Upper lobe of right lung (tissue), 1 donor: ENCODE measurements at places on chromosomes 11 and 22.

GRCh38 chr22:37898441-37899181 is 7.5 kb upstream of the MICALL1 start:
- peak; percentile 81 for DNase-seq

DNA sequence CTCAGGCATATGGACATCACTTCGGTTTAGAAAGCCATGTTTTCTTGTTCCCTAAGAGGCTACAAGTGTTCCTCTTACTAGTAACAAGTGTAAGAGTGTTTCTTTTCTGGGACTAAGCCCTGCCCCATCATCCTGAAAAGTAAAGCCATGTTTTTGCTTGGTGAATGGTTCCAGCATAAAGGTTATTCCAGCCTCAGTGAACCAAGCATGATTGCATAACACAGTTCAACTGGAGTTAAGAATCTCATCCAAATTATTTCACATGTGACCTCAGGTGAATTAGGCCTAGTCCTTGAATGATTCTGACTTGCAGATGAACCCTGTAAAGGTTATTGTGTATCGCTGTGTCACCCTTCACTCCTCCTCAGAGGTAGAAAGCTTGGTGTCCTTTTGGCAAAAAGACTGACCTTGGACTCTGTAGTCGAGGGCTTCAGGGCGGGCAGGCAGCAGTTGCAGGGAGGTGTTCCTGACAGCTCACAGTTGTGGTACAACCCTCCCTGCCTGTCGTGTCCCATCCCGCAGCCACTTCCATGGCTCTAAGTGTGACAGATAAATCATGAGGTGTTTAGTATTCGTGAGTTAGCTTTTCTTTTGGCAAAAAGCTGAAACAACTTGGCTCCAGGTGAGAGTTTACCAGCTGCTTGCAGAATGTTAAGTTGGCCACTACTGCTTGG is 321.8 kb downstream of the CADM1 start:
- no peak for DNase-seq

- no peak for DNase-seq
Observed at GRCh38 chr22:37060801-37061610, 9.5 kb downstream of the KCTD17 start.

DNA sequence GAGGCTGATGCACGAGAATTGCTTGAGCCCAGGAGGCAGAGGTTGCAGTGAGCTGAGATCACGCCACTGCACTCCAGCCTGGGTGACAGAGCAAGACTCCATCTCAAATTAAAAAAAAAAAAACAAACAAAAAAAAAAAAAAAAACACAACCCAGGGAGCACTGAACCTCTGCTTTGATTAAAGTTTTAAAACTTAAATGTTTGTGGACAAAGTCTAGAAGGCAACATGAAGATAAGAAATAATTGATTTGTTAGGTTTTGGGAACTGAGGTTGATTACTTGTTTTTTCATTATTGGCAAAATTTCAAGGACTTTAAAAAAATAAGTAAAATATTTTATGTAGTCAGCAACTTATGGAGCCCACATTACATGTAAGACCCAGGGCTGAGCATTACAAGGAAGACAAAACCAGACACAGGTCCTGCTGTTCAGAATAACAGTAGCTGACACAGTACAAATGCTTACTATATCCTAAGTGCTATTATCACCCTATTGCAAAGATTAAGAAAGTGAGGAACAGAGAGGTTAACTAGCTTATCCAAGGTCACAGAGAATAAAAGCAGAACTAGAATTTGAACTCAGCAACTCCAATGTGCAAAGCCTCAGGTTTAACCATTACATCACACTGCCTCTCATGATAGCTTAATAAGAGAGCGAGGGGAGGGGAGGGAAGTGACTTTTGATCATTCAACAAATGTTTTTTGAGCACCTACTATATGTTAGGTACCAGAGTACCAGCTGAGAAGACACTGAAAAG is 2.3 kb upstream of the CRY2 start:
- no peak for DNase-seq

DNA sequence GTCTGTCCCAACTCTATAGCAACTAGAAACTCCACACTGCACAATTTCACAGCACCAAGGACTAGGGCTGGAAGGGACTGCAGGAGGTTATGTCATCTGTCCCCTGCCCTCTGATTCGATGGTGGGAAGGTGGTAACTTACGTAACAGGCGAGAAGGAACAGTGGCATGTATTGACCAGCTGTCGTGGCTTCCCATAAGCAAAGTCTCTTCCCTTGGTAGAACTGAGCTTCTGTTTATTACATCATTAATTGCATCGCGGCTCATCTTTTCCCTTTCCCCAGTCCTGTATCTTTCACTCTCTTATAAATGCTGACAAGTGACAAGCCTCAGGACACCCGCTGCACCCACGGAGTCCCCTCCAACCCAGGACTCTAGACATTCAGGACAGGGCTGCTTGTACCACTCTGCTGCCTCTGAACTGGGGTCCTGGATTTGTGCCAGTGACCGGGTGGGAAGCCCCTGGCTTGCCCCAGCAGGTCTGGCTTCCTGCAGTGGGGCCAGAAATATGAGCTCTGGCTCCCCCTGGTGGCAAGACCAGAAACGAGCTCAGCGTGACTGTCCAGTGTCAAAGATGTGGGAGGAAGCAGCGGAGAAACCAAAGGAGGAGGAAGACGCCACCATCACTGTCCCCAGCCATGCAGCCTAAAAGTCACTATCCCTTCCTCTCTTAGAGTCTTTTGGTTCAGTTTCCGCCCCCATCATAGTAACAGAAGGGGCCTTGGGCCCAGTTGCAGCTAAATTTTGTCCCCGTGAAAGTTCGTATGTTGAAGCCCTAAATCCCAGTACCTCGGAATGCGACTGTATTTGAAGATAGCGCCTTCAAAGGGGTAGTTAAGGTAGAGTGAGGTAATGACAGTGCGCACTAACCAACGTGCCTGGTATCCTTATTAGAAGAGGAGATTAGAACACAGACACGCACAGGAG is 84.5 kb downstream of the ISX start:
- peak; percentile 73 for DNase-seq

DNA sequence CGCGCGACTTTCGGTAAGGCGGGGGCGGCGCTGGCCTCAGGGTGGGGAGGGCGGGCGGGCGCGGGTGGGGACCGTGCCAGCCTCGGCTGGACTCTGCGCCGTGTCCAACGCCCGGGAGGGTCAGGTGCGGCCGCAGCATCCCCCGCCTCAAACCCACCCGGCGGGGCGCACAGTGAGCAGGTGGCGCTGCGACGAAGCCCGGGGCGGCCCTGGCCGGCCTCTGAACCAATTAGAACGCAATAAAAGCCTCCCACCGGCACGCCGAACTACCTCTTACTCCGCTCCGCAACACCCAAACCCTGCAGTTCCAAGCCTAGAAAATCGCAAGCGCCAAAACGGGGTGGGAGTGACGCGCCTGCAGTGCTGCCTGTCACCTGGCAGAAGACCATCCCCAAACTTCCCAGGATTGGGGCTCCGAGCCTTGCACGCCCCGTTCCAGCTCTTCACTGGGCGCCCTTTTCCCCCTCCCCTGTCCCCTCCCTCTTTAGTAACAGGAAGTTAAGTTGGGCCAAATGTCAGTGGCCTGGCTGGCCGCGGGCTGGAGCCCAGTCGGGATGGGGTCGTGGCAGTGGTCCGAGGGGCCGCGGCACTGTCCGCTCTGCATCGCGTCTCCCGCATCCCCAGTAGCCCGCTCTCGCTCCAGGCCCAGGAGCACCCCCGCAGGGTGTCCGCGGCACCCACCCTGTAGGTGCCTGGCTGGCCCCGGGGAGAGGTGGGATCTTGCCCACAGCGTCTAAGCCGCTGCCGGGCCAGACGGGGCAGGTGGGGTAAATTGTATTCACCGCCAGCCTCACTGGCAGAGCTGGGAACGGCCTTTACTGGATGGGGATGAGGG is 541 bp downstream of the MICAL2 start:
- peak; percentile 81 for DNase-seq

GRCh38 chr22:45112136-45112879 is 51.4 kb upstream of the NUP50 start:
- DNase-seq: peak; percentile 32

GRCh38 chr22:20244691-20245576 is 23.2 kb downstream of the RTN4R start:
- DNase-seq: no peak

DNA sequence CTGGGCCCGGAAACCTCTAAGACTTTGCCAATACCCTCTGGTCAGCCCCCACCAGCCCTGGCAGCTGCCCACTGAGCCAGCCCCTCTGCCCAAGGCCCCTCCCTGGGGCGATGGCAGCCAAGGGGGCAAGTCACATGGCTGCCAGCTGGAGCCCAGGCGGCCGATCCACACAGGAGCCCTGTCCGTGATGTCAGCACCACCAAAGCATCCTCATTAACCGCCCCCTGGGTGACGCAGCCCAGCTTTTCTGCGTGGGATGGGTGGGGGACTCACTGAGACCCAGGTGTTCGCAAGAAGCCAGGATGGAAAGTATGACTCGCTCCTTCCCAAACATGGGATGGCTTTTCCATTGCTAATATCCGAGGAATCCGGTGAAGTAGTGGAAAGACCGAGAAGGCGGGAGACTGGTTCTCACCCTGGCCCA is 46.6 kb upstream of the WNT7B start:
- DNase-seq: peak; percentile 46

GRCh38 chr22:26957897-26958296 is 300.5 kb downstream of the MIAT start:
- DNase-seq: no peak

DNA sequence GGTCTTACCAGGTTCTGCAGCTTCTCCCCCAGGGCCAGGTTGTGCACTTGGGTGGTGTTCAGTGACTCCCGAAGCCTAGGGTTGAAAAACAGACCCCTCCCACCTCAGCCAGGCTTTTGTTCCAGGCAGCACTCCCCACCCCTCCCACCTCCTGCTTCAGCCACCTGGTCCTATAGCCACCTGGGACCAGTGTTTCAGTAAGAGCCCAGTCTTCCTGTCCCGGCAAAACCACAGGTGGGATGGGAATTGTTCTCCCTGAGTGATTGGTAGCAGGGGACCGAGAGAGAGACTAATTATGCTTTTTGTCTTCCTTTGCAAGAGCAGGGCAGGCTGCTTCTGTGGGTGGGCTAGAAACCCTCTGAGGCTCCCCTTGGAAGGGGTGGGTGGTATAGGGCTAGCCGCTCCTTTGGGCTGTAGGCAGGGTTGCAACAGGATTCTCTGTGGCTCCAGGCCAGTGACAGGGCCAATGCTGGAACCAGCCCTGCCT is 8.5 kb upstream of the NAALADL1 start:
- no peak for DNase-seq

- no peak for DNase-seq
Observed at GRCh38 chr22:39600491-39601179, 30.1 kb downstream of the CACNA1I start.

DNA sequence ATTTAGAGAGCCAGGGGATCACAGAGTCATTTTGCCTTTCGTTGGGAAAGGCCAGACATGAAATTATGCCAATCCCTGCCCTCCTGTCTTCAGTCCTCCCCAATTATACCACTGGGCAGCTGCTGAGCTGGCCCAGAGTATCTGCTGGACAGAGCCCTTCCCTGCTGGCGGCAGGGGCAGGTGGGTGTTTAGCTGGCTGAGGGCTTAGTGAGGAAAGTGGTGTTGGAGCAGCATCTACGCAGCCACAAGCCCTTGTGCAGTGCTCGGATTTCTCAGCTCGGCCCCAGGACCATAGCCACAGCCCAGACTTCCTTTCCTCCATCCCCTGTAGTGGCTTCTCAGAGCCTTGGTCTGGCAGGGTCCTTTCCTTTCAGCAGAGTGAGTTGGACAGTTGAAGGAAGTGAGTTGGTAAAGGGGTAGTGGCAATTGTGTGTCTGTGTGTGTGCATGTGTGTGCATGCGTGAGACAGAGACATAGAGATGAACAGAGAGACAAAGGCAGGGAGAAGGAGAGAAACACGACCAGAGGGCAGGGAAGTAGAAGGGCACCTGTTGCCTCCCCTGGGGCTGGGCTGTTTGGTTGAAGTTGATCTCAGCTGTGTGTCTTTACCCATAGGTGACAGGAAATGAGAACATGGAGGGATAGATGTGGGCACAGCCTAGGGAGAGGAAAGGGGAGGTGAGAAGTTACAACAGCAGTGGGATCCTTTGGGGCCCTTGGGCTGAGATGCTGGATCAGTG is 66.2 kb downstream of the GRIK4 start:
- DNase-seq: no peak

DNA sequence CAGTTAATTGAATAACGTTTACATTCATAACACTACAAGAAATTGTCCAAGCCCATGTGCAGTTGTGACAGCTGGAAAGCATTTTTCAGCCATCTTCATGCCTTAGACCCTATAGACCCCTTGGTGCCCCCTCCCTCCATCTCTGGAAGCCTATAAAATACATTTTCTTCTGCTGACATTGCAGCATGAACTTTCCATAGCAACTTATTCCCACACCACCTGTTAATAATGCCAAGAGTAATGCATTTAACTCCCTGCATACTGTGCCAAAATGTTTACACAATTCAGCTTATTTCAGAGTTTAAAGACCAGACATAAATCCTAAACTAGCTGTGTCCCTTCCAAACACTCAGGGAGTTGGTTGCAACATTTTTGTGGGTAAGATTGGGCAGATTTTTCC is 143.0 kb upstream of the ARHGAP20 start:
- no peak for DNase-seq

GRCh38 chr11:64867748-64868462 is 10.5 kb downstream of the EHD1 start:
- no peak for DNase-seq

DNA sequence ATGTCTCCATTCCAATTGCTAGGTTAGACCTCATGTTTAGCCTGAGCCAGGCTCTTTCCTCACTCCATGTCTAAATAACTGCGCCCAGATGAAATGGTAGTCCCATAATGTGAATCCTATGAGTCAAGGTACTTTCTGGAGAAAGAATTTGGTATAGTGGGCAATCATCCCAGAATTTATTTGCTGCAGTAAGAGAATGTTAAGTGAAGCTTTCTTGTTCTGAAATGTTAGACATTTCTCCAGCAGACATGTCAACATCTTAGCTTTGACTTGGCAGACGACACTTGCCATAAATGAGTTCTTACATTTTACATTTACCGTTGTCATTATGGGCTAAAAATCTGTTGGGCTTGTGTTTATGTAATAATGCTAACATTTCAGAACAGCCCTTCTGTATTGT is 165.2 kb downstream of the PGR start:
- no peak for DNase-seq

DNA sequence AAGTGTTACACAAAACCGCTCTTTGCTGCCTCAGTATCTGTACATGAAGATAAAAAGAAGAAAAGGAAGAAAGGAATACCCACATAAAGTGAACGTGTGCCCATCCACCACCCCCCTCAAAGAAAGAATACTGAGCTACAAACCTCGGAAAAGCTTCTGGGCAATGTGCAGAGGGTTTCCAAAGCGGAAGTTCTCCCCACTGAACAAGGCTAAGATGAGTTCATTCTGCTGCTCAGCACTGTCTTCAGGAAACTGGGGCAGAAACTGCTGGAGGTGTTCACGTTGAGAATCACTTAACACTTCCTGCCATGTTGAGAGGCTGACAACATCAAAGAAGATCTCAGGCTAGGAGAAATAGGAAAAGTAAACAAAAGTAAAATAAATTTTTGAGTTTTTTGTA is 6.9 kb downstream of the NFRKB start:
- no peak for DNase-seq

- DNase-seq: no peak
Observed at GRCh38 chr11:60809691-60810090, 24.6 kb downstream of the MS4A10 start.

GRCh38 chr11:78364128-78364751 is 53.4 kb downstream of the GAB2 start:
- no peak for DNase-seq

- no peak for DNase-seq
Observed at GRCh38 chr11:11740836-11741235, 100.9 kb upstream of the USP47 start.
